ENCODE measurements at places on chromosomes 12 and 14.

DNA sequence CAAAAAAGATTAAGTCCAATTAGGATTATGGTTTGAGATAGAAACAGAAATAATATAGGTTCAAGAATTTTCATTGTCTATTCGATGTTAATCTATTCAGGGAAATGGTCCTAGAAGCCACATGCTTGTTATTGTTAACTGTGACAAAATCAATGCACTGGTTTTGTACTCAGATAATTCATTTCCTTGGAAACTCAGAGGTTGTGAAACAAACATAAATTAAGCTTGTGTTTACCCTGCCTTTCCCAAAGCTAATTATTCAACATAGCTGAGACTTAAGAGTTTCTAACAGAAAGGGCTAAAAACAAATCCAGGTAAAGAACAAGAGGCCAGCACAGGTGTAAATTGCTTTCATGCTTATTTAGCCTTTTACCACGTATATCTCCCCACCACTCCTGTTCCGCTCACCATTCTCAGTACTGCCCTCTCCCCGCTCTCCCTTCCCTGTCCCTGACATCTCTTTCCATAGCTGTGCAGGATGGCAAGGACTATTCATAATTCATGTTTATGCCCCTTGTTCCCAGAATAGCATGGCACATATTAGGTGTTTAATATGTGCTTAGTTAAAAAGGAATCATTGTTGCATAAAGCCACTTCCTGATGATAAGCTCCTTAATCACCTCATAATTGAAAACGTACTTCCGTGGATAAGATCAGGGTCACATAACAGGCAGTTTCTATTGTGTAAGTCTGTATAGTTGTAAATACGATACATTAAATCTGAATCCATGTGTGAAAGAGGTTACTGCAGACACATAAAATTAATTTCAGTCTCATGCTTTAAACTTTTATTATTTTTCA lies 131.8 kb upstream of the USP15 start:
- no peak for DNase-seq

DNA sequence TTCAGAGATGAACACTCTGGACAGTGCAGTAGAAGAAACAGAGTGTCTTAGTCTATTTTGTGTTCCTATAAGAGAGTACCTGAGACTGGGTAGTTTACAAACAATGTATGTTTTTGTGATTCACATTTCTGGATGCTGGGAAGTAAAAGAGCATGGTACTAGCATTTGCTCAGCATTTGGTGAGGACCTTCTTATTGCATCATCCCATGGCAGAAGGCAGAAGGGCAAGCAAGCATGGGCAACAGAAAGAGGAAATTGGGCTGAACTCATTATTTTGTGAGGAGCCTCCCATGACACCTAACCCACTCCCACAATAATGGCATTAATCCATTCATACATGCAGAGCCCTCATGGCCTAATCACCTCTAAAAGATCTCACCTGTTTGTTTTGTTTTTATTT lies 8.0 kb downstream of the ANKS1B start:
- DNase-seq: no peak

DNA sequence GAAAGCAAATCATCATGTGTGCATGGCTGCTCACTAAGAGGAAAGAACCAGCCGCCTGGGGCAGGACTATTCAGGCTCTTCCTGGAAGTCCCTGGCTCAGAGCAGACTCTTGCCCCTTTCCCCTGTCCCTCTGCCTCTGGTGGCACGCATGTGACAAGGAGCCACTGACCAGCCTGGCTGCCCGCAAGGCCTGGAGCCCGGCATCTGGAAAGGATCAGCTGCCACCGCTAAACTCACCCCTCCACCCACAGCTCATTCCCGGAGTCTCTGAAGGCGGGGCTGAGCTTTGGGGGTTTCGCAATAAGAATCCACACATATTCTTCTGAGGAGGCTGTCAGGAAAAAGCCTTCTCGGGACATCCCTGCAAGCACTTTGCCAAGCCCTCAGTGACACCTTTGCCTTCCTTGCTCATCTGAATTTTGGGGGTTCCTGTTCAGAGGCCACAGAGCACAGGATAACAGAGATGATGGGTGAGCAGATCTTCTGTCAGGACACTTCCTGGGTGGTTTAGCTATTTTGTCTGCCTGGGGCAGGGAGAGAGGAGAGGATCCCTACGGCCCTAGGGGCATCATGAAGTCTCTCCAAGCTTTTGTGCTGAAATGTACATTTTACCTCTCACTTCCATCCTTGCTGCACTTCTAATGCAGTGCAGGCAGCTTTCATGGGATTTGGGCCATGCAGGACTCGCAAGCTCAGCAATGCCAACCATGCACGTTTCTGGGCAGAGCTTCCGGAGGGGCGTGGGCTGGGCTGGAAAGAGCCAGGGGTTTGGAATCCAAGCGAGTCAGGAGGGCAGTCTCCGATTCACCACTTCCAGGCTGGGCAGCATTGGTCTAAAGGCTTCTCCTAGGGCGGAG lies 124.8 kb upstream of the MAP1LC3B2 start:
- DNase-seq: no peak

DNA sequence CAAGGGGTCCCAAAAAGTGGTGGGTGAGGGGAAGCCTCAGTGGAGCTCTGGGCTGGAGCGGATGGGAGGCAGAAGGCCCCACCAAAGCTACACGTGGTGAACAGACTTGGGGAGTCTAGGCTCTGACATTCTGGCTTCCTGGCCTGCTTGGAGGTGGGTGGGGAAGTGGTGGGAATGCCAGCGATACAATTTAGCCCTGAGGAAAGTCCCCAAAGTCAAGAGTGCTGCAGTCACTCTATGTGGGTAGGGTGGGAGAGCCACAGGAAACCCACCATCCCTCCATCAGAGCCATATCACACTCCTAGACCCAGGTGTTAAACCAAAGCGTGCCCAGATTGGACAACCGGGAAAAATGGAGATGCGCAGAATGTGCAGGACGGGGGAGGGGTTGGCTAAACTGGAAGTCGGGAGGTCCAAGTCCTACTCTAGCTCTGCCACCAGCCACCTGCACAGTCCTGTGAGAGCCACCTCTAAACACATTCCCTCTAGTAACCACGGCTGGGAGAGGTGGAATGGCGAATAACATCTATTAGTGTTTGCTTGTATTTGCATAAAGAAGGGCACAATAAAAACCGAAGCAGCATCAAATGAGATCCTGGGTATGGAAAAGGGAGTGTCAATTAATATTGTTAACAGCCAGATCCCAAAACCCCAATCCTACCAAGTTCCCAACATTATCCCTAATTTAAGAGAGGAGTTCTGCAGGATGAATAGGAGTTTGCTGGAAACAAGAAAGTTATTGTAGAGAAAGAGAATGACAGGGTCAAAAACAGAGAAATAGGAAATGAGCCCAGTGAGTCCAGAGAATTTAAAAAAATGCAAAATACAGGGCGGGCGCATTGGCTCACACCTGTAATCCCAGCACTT lies 14.0 kb upstream of the CD9 start:
- DNase-seq: no peak

DNA sequence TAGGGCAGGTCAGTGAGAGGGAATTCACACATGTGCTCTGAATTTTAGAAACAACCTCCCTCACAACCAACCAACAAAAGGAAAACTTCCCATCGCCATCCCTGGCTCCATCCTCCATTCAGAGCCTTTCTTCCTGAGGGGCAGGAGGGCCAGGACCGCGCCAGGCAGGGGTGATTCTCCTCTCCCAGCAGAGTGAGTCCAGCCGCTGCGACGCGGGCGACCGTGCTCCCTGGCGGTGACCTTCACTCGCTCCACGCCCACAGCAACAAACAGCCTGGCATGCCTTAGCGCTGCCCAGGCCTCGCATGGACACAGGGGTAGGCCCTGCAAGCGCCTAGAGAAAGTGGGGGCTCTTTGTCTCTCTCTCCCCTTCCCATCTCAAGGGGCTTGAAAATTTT lies 3.7 kb downstream of the GALNT9 start:
- no peak for DNase-seq

- DNase-seq: no peak
Observed at GRCh38 chr12:121590476-121591143, 9.8 kb upstream of the KDM2B start.

- DNase-seq: peak; percentile 19
Observed at GRCh38 chr12:132285991-132286681, 43.3 kb downstream of the GALNT9 start.

- no peak for DNase-seq
Observed at GRCh38 chr12:49616533-49617219, 6.7 kb upstream of the PRPF40B start.

GRCh38 chr12:108858311-108859074 lies 1.1 kb upstream of the SSH1 start:
- no peak for DNase-seq

GRCh38 chr14:66377574-66377973 lies 108.6 kb upstream of the CCDC196 start:
- DNase-seq: no peak

- DNase-seq: no peak
Observed at GRCh38 chr14:51294951-51295525, 55.0 kb downstream of the TMX1 start.

DNA sequence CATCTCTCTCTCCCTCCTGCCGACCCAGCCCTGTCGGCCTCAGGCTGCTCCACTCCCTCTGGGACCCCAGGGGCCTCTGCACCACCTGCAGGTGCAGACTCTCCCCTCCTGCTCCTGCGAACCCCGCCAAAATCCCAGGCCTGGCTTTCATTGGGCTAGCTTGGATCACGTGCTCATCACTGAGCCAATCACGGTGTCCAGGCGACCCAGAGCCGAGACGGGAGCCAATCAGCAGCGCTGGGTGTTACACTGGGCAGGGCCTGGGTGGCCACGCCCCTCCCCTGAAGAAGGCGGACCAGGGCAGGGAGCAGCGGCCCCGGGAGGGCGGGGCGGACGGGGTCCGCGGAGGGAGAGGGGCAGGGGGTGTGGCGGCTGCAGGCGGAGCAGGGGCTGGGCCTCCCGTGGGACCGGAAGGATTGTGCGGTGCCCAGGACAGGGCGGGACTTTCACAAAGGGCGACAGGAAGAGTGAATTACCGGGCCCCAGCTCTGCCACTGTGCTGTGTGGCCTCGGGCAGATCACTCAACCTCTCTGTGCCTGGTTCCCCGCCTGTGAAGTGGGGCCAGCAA lies 66.6 kb upstream of the FBRSL1 start:
- no peak for DNase-seq

DNA sequence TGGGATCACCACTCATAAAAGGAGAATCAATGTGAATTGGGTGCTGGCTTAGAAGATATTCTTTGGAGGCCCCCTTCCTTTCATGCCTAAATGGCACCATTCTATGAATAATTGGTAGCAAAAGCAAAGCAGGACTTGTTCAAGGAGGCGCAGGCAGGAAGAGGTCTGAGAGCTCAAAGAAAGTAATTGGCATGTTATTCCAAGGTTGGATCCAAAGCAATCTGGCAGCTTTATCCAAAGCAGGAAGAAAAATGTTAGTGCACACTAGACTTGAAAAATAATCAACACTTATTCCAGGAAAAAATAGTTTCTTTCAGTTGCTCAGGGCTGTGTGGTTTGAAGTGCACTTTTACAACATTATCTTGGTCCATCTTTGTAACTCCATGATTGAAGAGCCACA lies 326.4 kb downstream of the NUAK1 start:
- no peak for DNase-seq

- no peak for DNase-seq
Observed at GRCh38 chr14:75098682-75099081, 28.2 kb downstream of the NEK9 start.

DNA sequence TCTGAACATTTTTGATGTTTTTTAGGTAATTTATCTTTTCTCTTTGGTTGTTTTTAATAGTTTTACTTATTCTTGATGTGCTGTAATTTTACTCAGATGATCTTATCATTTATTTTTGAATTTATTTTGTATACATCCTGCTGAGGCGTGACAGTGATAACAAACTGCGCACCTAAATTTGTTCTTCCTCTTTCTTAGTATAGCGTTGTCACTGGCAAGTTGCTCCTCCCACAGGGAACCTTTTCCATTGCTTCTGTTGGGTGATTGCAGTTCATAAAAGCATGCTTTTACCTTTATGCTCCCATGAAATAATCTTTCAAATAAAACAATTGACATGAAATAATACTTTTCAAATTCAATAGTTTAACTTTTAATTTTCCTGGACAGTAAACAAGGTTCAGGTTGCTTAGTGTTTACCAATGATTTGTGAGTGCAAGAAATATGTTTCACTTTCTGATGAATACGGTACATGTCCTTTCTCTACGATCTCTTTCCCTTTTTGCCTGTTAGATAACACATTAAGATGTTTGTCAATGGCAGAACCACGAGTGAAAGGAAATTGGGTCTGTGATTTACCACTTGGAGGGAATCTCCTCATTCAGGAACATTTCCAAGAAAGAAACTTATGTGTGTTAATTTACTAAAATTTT lies 223.3 kb downstream of the CCDC91 start:
- no peak for DNase-seq

DNA sequence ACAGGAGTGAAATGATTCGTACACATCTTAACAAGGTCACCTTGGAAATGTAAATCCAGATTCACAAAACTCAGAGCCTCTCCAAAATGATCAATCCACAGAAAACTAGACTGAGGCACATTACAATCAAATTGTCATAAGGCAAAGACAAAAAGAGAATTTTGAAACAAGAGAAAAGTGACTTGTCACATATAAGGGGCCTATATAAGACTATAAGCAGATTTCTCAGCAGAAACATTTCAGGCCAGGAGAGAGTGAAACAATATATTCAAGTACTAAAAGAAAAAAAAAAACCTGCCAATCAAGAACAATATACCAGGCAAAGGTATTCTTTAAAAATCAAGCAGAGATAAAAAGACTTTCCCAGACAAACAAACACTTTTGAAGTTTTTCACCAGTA lies 429.1 kb downstream of the BCAT1 start:
- DNase-seq: no peak

- DNase-seq: no peak
Observed at GRCh38 chr14:51093371-51094281, 1.3 kb downstream of the TRIM9 start.

GRCh38 chr12:117408161-117408791 lies 46.9 kb upstream of the NOS1 start:
- DNase-seq: no peak

GRCh38 chr12:88566430-88566829 lies 13.8 kb downstream of the KITLG start:
- DNase-seq: no peak

DNA sequence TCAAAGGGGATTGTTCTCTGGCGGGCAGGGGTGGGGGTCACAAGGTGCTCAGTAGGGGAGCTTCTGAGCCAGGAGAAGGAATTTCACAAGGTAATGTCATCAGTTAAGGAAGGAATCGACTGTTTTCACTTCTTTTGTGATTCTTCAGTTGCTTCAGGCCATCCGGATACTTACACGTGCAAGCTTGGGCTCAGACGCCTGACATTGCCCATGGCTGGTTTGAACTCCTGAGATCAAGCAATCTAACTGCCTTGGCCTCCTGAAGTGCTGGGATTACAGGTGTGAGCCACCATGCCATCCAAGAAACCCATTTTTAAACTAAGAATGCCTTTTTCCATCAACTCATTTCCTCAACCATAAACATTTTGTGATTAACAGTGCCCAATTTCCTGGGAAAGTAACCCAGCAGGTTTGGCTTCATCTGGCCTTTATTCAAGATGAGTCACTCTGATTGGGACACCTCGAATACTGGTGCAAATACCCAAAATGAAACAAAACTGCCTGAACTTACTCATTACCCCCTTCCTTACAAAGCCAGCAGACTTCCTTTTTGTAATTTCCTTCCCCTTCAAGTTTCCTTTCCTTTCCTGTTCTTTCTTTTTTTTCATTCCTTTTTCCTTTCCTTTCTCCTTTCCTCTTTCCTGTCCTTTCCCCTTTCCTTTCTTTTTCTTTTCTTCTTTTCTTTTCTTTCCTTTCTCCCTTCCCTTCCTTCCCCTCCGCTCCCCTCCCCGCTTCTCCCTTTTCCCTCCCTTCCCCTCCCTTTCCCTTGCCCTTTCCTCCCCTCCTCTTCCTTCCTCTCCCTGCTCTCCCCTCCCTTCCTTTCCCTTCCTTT lies 10.2 kb upstream of the RNASE10 start:
- no peak for DNase-seq
